Thymus (tissue), 14 donors: ENCODE measurements at places on chromosomes 3 and 15. TPM values are rescaled to one million over a fixed set of nuclear protein-coding genes. Genes with fewer than 3 reads are reported as not detected.

The A4GNT gene
- total RNA-seq: 0.05 TPM

The RLBP1 gene
- total RNA-seq: 0.14 TPM

DNA sequence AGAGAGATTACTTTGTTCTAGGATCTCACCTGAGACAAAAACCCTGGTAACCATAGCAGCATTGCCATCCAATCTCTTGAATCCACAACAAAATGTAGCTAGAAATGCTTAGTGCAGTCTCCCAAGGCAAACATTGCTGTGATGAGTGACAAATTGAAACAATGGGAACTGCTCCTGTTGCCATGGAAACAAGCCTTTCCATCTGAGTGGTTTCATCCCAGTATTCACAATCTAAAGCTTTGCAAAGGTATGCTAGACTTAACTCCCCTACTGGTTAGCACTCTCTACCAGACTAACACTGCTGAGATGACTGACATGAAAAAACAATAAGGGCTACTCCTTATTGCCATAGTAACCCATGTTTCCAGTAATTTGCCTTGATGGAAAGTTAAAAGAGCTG, 172.6 kb upstream of the CNTN3 start:
- DNase-seq: no peak

DNA sequence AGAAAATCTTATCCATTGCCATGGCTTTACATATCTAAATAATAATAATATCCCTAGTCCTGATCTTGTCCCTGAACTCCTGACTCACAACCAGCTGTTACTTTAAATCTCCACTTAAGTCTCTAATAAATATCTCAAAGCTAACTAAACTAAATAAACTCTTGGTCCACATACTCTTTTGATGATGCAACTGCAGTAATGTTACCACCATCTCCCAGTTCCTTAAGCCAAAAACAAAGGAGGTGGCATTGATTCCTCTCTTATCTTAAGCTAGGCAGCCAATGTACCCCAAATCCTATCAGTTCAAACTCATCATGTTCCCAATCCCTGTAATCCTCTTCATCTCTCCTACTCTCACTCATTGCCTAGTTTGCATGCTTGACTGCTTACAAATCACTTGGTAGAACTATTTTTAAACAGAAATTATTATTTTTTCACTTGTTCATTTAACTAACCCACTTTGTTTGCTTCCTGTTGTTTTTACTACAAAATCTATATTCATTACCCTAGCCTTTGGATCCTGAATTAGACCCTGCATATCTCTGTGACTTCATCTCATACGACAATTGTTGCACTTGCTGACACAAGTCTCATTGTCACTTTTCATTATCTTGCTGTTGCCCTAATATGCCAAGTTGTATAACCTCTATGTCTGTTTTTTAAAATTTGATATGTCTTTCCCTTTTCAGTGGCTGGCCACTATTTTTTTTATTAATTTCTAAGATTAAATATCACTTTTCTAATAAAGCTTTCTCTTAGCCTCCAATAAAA, 462.2 kb downstream of the ZPLD1 start:
- DNase-seq: no peak

- DNase-seq: no peak
Observed at GRCh38 chr3:118754406-118755252, 280.0 kb downstream of the IGSF11 start.

- no peak for DNase-seq
Observed at GRCh38 chr15:89184357-89184756, 37.0 kb downstream of the RLBP1 start.
